ENCODE measurements at places on chromosomes 12 and 14.
A peak's percentile ranks its signal among the peaks of the same experiment; 100 is the strongest.

- no peak for DNase-seq
Measured at GRCh38 chr12:70962226-70962794, 41.8 kb upstream of the PTPRR start.

GRCh38 chr12:76519538-76519937 lies 40.0 kb downstream of the OSBPL8 start:
- DNase-seq: peak; percentile 72

DNA sequence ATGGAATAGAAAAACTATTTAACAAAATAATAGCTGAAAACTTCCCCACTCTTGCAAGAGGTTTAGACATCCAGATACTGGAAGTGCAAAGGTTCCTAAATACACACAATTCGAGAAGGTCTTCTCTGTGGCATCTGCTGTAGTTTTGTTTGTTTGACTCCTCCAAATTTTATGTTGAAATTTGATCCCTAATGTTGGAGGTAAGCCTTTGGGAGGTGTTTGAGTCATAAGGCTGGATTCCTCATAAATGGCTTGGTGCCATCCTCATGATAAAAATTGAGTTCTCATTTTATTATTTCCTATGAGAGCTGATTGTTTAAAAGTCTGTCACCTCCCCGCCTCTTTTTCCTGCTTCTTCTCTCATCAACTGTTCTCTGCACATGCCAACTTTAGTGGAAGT lies 182.7 kb downstream of the MYRFL start:
- no peak for DNase-seq

- DNase-seq: no peak
Measured at GRCh38 chr12:45732250-45732649, 2.7 kb downstream of the ARID2 start.

GRCh38 chr12:30692470-30692869 lies 3.2 kb downstream of the IPO8 start:
- no peak for DNase-seq
